ENCODE measurements at places on chromosomes 6 and 20.

DNA sequence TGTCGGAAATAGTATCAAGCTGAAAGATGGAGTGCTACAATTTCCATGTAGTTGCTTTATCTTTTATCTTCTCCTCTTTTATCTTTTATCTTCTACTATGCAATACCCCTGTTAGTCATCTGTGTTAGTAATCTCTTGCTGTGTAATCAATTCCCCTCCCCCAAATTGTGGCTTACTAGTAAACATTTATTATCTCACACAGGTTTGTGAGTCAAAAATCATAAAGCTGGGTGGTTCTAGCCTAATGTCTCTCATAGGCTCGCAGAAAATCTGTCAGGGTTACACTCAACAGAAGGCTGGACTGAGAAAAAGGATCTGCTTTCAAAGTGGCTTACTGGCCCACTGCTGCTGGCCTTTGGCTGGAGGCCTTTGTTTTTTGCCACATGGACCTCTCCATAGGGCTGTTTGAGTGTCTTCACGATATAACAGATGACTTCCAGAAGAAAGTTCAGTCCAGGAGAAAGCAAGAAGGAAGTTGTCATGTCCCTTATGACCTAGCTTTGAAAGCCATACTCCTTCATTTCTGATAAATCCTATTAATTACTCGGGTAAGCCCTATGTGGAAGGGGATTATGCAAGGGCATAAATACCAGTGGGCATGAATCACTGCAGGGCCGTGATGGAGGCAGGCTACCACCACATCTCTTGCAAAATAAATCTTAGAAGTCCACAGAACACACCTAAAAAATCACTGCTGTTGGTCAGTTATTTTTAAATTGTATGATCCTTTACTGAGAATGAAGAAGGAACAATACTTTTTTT lies 24.5 kb upstream of the PTCHD4 start:
- no peak for DNase-seq

DNA sequence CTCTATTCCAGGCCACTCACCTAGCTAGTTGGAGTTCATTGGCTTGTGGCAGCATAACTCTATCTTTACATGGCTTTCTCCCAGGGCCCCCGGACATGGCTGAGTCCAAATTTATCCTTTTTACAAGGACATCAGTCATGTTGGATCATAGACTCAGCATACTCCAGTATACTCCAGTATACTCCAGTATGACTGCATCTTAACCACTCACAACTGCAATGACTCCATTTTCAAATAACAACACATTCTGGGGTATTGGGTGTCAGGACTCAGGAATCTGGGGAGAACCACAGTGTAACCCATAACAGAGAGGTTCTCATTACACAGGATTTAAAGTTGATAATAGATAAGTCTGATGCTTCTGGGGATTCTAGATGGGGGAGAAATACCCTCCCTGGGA lies 53.8 kb upstream of the TSHZ2 start:
- DNase-seq = no peak

- DNase-seq = no peak
Measured at GRCh38 chr6:135839121-135839520, 12.4 kb upstream of the PDE7B start.

- DNase-seq = no peak
Measured at GRCh38 chr6:52994839-52995088, 320 bp downstream of the GSTA4 start.

- DNase-seq = no peak
Measured at GRCh38 chr6:34423254-34423653, 2.6 kb downstream of the RPS10 start.

- no peak for DNase-seq
Measured at GRCh38 chr20:19609642-19610223, 148.3 kb upstream of the RIN2 start.

DNA sequence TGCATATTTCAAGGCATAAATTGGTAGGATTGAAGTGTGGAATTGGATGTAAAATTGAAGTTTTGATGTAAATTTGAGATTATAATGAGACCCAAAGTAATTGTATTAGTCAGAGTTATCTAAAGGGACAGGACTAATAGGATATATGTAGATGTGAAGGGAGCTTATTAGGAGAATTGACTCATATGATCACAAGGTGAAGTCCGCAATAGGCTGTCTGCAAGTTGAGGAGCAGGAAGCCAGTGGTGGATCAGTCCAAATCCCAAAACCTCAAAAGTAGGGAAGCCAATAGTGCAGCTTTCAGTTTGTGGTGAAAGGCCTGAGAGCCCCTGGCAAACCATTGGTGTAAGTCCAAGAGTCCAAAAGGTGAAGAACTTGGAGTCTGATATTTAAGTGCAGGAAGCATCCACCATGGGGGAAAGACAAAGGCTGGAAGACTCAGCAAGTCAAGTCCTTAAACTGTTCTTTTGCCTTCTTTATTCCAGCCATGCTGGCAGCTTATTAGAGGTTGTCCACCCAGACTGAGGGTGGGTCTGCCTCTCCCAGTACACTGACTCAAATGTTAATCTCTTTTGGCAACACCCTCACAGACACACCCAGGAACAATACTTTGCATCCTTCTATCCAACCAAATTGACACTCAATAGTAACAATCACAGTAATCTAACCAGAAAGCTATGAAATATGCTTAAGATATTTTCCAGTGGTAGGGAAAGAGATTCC lies 442.6 kb upstream of the PTCHD4 start:
- no peak for DNase-seq

DNA sequence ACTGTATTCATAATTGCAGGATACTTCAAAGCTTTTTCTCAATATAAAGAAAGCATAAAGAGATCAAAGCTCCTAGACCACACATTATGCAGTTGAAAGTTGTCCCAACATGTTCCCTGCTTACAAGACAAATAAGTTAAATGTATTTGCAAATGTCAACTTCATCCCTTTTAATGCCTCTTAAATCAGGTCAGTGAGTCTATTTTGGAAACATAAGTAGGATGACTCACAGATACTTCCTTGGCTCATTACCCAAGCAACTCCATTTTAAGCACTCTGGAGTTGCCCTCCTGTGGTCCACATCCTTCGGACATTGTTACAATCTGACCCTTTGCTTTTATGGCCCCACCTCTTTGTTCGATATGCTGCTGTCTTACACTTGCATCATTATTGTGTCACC lies 162.0 kb downstream of the FAXC start:
- DNase-seq = no peak

DNA sequence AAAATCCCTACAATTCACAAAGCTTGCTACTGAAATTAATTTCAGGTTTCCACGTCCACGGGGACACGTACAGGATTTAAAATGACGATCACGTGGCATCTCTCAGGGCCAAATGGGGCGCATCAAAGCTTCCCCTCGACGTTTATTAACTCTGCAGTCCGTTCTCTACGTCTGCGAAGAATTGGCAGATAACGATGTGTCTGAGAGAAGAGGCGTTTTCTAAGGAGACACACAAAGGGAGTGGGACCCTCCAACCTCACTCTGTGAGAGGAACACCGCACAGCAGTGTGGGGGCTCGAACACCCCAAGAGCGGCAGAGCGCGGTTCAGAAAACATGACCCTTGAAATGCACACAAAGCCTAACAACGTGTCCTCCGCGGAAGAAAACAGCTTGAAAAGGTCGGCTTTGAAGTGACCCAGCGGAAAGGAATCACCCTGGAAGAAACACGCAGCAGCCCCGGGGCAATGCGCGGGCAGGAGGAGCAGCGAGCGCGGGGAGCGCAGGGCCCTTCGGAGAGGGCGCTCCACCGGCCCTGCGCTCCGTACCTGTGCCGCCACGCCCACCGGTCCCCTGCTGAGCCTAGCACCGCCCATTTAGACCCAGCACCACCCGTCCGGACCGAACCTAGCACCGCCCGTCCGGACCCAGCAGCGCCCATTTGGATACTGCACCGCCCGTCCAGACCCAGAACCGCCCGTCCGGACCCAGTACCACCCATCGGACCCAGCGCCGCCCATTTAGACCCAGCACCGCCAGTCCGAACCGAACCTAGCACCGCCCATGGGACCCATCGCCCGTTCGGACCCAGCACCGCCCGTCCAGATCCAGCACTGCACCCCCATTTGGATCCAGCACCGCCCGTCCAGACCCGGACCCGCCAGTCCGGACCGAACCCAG lies 1.1 kb upstream of the AFDN start:
- no peak for DNase-seq

- peak; percentile 98 for DNase-seq
Measured at GRCh38 chr20:62675156-62675876, 33.0 kb downstream of the SLCO4A1 start.

- no peak for DNase-seq
Measured at GRCh38 chr6:143339223-143339622, 111.3 kb downstream of the ADAT2 start.

DNA sequence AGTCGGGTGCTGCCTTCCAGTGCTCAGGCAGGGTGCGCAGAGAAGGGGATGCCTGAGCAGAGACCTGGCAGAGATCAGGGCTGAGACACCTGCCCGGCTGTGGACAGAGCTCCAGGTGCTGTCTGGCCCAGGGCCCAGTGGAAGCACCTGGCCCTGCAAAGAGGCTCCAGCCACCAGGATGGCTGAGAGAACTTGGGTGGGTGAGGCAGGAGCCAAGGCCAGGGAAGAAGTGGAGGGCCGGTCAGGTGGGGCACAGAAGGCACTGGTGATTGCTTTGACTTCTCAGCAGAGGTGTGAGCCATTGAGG lies 31.2 kb downstream of the PNLDC1 start:
- no peak for DNase-seq

- no peak for DNase-seq
Measured at GRCh38 chr6:124885171-124885570, 77.1 kb upstream of the RNF217 start.

GRCh38 chr6:122352981-122353664 lies 46.3 kb upstream of the HSF2 start:
- no peak for DNase-seq

- DNase-seq = no peak
Measured at GRCh38 chr20:44727039-44727438, 11.9 kb downstream of the CCN5 start.

GRCh38 chr6:94175465-94175864 lies 756.1 kb upstream of the EPHA7 start:
- no peak for DNase-seq

GRCh38 chr20:62445553-62446340 lies 18.4 kb upstream of the RBBP8NL start:
- no peak for DNase-seq

- no peak for DNase-seq
Measured at GRCh38 chr6:87916446-87916845, 131.2 kb upstream of the SPACA1 start.

DNA sequence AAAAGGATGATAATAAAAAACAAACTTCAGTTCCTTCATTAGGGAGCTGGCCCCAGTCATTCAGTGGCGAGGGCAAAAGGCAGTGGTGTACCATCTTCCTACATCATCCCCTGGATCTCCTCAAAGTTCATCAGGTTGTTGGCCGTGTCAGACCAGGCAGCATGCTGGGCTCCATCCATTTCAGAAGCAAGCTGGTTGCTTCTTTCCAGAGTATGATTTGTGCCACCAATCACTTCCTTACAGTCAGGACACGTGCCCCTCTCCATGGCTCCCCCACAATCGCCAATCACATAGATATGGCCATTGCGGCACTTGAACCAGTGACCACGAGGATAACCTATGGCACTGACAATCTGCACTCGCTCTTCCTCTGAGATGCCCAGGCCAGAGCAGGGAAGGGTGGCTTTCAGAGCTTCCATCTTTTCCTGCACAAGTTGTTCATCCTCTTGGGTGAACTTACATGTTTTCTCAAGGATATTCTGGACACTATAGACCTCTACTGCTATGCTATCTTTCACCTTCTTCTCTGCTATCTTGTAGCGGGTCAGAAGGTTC lies 28.0 kb downstream of the DDX27 start:
- no peak for DNase-seq

- DNase-seq = no peak
Measured at GRCh38 chr6:117629119-117629660, 26.9 kb upstream of the GOPC start.

DNA sequence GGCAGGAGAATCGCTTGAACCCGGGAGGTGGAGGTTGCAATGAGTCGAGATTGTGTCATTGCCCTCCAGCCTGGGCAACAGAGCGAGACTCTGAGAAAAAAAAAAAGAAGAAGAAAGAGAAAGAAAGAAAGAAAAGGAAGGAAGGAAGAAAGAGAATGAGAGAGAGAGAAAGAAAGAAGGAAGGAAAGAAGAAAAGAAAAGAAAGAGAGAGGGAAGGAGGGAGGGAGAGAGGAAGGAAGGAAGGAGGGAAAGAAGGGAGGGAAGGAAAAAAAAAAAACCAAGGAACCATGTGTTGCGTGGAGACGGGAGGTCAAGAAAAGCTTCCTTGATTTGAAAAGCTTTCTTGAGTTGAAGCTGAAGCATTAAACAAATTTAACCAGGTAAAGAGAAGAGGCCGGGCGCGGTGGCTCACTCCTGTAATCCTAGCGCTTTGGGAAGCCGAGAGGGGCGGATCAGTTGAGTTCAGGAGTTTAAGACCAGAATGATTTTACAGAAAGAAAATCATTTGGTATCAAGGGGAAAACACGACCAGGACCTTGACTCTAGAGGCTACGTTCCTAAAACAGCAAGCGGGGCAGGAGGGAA lies 90.5 kb upstream of the PRSS16 start:
- peak; percentile 11 for DNase-seq

GRCh38 chr6:25056130-25056529 lies 120.4 kb upstream of the RIPOR2 start:
- peak; percentile 71 for DNase-seq

DNA sequence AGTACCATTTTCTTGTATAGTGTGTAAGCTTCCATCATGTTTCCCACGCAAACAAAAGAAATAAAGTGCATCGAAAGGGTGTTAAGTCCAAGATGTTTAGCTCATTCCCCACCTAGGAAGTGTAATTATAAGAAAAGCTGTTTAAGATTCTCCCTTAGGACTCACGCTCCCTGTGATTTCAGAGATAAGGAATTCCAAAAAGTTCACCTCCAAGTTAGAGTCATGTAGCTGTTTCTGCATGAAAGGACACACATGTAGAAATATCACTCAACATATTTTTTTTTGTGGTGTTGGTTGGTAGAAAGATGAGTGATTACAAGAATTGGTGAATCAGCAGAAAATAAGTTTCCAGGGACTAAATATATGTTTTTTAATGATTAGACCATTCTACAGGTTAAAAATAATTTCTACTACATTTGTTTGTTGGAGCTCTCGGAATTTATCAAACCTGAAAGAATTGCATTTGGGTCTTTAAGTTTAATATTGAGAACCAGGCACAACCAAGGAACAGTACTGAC lies 10.4 kb downstream of the OPN5 start:
- no peak for DNase-seq

GRCh38 chr20:2816583-2817340 lies 598 bp downstream of the TMEM239 start:
- no peak for DNase-seq

- no peak for DNase-seq
Measured at GRCh38 chr6:73302339-73302738, 39.3 kb upstream of the KHDC1 start.

- peak; percentile 26 for DNase-seq
Measured at GRCh38 chr6:89050697-89051096, 29.9 kb upstream of the PNRC1 start.

DNA sequence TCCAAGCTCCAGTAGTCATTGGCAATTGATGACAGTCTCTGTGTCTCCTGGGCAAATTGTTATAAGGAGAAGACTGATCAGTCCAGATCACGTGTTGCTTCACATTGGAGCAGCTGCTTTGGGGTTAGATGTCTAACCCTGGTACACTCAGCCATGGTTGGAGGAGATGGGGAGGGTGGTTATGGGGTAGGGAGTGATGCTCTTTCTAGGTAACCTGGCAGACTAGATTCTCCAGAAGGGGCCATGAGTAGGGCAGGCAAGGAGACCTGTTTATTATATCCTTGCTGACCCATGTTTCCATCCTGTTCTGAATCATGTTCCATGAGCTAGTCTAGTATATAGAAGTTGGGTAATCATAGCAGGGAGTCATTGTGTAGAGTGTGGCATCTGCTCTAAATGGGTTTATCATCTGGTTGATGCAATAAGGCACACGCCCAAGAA lies 50.8 kb upstream of the BACH2 start:
- DNase-seq = peak; percentile 61

GRCh38 chr6:39370390-39370789 lies 47.9 kb upstream of the KCNK16 start:
- DNase-seq = no peak

Data from CD14-positive monocyte (primary cell).